RPMI8226 (cell line): ENCODE measurements at places on chromosomes 4 and X.

DNA sequence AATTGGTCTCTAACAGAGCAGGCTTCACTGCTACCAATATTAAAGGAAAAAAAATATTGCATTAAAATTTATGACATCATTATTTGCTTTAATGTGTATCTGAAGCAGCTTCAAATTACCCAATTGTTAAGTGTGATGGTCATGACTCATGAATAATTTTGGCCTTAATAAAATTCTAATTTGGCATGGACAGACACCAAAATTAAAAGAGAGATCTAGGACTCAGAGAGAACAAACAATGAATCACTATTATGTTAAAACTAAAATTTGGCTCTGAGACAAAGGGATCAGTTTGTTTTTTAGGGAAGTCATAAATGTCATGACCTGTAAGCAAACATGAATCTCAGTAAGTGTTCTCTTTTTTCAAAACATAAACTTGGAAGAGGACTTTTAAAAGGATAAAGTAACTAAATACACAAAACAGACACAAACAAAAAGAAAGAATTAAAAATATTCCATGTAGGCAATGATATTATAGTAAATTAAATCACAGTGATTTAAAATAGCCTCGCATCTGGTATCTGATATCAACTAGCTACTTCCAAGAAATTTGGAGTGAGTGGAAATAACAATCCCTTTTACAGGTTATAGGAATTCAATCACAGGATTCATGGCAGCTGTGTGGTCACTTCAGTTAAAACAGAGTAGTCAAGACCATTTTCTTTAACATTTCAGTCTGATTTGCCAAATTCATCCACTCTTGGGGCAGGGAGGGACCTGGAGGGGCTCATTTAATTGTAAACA is 11.6 kb downstream of the VEGFC start:
- no peak for DNase-seq

- DNase-seq = no peak
Observed at GRCh38 chr4:176302283-176303275, 17.2 kb upstream of the SPCS3 start.

- DNase-seq = no peak
Observed at GRCh38 chr4:186304866-186305505, 39.0 kb downstream of the F11 start.

DNA sequence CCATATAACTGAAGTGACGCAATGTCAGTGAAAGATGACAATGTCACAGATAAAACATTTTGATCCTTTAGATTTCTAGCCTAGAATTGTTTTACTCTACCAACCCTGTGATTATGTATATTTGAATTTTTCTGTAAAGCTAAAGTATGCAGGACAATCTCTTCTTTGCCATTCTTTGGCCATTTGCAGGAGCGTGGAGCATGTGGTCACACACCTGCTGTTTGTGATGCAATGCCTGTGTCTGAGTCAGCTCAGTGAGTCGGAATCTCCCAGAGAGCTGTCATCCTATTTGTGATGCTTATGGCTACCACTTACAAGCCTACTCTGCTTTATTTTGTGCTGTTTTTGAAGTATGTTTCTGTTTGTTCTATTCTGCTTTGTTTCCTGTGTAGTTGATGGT is 214.5 kb downstream of the NAF1 start:
- DNase-seq = no peak

DNA sequence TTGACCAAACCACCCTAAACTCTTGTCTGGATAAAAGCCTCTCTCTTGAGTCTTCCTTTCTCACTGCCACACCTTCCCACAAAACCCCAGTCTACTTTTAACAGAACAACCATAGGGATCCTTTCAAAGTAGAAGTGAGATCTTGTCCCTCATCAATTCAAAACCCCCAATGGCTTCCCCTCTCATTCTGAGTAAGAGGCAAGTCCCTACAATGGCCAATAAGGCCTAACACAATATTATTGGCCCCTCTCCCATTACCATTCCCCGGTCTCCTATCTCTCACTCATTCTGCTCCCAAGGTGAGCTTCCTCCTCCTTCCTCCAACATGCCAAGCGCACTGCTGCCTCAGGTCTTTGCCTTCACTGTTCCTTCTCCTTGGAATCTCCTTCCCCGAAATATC is 57.1 kb downstream of the REELD1 start:
- no peak for DNase-seq

DNA sequence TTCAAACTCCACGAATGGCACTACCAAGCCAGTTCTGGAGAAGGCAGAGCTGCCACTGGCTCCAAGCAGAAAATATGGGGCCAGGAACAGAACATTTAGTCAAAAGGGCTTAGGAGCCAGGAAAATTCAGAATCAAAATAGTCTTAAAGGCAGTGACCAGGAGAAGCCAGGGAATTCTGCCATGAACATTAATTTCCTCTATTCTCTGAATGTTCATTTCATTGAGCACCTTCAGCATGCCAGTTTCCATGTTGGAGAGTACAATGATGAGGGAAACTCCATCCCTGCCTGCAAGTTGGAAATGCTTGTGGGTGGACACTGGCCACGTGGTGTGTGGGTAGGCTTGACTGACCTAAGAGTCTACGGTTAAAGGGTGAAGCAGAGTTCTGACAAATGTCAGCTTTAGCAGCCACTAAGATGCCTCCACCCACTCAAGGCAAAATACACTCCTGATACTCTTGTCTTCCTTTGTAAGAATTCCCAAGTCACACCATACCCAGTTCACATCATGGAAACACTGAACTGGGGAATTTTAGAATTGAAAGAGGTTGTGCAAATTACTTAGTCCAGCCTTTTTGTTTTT is 190.1 kb upstream of the C1QTNF7 start:
- no peak for DNase-seq

- DNase-seq = no peak
Observed at GRCh38 chr4:139984471-139984870, 169.5 kb downstream of the MAML3 start.

DNA sequence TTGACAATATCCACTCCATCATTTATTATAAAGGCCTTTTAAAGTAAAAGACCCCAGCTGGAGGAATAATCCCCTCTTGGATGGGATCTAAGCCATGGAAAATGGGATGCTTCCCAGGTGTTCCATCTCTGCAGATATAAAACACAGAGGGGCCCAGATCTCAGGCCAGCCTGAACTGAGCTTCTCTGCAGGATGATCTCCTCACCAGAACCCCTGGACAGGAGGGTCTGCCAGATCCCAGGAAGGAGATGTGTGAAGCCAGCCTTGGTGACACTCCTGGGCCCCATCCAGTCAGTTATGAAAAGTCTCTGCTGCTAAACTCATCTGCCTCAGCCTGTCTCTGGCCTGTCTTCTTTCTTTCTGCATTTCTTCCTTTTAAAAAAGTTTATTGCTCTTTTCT is 56.7 kb downstream of the HTRA3 start:
- DNase-seq = no peak

DNA sequence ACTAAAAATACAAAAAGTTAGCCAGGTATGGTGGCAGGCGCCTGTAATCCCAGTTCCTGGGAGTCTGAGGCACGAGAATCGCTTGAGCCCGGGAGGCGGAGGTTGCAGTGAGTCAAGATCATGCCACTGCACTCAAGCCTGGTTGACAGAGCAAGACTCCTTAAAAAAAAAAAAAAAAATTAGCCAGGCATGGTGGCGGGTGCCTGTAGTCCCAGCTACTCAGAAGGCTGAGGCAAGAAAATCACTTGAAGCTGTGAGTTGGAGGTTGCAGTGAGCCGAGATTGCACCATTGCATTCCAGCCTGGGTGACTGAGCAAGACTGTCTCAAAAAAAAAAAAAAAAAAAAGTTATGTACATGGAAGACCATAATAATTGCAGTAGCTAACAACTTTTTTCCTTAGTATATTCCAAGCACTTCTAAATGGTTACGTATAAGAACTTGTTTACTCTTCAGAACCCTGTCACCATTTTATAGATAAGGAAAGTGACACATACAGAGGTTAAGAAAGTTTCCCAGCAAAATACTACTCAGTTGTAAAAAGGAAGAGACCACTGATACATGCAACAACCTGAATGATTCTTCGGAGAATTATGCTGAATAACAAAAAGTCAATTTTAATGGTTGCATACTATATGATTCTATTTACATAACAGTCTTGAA is 24.5 kb downstream of the RUFY3 start:
- DNase-seq = no peak

DNA sequence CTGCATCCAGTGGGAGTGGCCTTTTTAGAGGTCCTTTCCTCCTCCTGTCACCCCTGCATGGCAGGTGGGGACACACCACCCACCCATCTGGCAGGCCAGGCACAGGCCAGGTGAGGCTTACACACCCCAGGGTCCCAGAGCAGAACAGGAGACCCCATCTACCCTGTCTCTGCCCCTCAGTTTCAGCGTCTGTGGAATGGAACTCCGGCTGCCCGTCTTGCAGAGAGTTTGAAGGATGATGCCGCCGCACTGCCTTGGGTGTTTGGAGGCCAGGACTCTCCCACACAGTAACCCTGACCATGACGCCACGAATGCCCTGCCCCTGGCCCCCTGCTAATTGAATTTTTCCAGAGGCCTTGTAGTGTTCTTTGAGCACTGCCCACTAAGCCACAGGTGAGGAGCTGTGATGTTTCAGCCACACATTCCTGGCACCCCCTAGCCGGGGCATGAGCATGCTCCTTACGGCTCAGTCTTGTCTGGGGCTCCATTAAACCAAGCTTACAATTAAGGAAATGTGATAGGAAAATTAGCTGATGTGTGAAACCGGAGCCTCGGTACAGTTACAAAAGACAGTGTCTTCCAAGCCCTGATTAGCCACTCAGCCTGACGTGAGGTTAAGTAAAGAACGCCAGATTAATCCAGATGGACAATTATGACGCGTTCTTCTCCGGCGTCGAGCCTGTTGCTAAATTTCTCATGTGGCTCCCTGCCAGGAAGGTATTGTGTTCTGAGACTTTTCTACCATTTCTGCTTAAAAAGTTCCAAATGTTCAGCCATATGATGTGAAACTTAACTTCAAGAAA is 39.3 kb downstream of the HMX1 start:
- DNase-seq = no peak

DNA sequence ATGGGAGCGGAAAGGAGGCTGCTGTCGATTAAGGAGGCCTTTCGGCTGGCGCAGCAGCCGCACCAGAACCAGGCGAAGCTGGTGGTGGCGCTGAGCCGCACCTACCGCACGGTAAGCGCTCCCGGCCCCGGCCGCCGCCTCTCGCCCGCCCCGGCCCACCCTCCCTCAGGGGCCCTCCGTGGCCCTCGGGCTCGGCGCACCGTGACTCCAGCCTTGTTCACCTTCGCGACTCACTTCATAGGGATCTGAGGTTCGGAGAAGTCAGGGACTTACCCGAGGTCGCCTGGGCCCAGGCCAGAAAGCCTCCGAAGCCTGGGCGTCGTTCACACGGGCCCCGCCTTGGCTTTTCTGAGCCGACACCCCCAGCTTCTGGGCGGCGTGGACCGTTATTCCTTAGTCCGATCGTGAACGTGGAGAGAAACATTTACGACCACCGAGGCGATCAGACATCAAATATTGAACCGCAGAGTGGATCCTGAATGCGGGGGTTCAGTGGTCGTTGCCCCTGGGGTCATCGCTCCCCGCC is 362 bp downstream of the NCAPG start:
- DNase-seq = no peak

- DNase-seq = peak; percentile 66
Observed at GRCh38 chr4:81844717-81845116, 373.0 kb upstream of the RASGEF1B start.

- no peak for DNase-seq
Observed at GRCh38 chrX:120459309-120459708, 9.8 kb downstream of the LAMP2 start.

- DNase-seq = no peak
Observed at GRCh38 chr4:102163404-102164140, 181.7 kb downstream of the SLC39A8 start.

- peak; percentile 64 for DNase-seq
Observed at GRCh38 chr4:130233377-130234047, 1137.6 kb downstream of the C4orf33 start.

DNA sequence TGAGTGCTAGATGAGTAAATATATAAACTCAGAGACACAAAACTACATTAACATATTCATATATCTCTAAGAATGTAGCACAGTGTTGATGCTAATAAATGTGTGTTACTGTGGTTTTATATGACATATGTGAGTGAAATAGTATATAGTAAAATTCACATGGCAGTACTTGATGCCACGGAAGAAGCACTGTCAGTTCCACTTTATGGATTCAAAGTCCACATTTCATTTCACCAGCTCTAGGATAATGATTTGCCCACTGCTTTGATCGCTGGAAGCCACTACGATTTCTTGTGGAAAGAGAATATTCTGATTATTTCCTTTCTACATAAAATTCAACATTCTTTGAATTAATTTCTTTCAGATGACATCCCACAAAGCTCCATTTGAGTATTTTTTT is 181.2 kb downstream of the GBA3 start:
- DNase-seq = no peak

- no peak for DNase-seq
Observed at GRCh38 chrX:148448686-148449085, 51.7 kb upstream of the AFF2 start.

DNA sequence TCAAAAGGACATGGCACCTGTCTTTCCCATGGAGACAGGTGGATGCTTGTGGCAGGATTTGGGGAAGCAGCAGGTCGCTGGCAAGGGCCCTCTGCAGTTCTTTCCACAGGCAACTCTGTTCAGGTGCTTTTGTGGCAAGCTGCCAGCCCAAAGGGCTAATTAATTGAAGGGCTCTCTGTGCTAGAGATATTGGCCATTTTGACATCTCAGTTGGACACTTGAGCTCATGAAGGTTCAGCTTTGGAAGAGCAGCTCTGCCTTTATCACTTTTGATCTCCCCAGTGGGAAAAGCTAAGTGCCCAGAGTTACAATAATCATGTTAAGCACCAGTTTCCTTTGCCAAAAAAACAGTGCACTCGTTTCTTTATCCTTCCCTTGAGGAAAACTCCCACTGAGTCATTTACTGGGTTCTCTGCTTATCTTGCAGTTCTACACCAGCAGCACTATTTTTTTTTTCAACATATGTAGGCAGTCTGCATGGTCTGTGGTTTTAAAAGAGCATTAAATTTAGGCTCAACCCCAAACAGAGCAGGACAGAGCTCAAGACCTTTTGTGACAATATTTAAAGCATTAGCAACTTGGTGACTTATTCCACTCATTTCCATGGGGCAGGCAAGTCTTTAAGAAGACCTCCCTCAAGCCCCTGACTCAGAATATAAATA is 336.4 kb upstream of the RASGEF1B start:
- peak; percentile 30 for DNase-seq

- DNase-seq = no peak
Observed at GRCh38 chrX:65705439-65705838, 38.0 kb downstream of the MSN start.
